ENCODE measurements at places on chromosomes 1 and 21.
A peak's percentile ranks its signal among the peaks of the same experiment; 100 is the strongest.

- DNase-seq = no peak
Observed at GRCh38 chr1:19597496-19598309, 46.4 kb upstream of the NBL1 start.

DNA sequence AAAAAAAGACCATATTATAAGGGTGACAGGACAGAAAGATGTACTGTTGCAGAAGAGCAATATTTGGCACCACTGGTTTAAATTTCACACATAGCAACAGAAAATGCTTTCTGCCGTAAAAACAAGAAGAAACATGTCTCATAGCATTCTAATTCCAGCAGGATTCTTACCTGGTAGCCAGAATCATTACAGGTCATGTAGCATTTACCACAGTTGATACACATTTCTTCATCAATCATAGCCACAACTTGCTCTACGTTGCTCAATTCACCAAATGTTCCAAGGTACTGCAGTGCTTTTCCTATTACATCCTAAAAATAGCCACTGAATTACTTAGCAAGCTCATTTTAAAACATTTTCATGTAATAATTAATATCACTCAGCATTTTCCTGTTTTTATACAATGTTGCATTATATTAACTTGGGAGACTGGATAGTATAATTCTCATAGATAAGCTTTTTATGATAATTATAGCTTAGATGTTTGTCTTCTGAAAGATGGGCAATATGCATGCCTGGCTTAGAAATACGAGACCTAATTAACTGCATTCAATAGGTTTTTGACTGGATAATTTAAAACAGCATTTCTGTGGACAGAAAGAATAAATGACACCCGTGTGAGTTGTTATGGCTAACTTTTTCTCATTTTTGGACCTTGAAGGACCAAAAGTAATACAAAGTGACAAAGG is 360.7 kb downstream of the PTBP2 start:
- no peak for DNase-seq

GRCh38 chr1:23343221-23344110 is 618 bp downstream of the HNRNPR start:
- DNase-seq = peak; percentile 85

DNA sequence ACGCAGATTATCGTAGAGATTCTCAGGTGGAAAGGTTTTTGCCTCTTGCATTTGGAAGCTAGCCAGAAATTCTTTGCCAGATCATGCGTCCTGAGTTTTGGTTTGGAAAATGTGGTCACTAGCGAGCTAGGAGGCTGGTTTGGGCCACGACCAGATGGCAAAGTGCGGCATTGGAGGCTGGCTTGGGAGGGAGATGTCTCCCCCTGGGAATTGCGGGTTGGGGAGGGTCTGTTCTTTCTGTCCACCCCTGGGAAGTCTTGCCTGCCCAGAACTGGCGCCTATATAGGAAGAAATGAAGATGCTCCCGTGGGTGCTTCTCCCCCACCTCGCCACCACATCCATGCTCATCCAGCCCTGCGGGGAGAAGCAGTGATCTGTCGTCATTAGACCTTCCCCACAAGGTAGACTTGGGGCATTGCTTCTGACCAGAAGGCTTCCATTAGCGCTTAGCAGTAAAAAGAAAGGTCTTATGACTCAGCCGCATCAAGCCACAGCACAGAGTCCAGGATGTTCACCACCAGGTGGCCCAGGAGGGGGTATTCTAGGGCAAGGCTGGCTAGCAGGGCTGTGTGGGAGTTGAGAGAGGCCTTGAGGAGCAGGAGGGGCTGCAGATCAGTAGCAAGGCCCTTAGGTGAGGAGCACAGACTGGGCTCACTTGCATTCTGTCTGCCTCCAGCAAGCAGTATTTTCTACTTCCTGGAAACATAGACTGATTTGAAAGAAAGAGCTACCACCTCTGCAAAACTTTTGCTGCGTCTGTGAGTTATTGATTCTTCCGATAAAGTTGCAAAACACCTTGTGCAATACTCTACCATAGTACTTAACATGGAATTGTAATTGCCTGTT is 1.5 kb upstream of the PTP4A2 start:
- DNase-seq = no peak

GRCh38 chr21:42113926-42114409 is 42.9 kb downstream of the UMODL1 start:
- DNase-seq = no peak

All from osteocyte (in vitro differentiated cells).